NCI-H510A (cell line): ENCODE measurements at places on chromosomes 13 and 19.

GRCh38 chr19:33508941-33509614 lies 12.5 kb downstream of the PEPD start:
- DNase-seq, result no peak

DNA sequence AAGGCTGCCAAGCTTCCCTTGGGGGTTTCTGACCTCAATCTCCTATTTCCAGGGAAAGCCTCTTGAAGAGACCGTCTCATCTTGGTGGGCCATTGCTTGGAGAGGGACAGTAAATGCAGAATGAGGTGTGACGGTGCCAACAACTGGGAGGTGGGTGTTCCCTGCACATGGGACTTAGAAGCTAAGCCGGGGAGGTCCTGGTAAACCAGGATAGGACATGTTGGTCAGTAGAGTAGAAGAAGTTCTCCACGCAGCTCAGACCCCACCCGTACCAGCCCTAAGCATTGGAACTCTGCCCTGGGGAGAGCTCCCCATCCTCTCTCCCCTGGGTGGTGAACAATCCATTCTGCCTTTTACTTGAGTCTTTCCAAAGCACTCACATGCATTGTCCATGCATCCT lies 92.0 kb downstream of the SOX1 start:
- no peak for DNase-seq

DNA sequence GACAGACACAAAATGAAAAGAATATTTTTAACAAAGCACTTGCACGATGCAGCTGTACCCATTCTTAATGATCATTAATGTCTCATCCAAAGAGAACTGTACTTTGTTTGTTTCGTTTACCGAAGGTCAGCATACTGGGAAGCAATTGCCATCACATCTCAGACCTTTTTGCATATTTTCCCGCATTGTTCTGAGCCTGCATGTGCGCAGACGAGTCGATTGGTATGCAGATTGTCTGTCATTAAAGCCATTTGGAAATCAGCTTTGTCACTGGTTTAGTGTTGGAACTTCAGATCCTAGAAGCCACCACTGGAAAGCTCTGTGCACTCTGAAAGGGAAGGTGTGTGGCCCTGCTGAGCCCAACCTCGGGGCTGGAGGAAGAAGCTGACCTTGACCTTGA lies 15.6 kb downstream of the SPACA7 start:
- DNase-seq, result no peak

DNA sequence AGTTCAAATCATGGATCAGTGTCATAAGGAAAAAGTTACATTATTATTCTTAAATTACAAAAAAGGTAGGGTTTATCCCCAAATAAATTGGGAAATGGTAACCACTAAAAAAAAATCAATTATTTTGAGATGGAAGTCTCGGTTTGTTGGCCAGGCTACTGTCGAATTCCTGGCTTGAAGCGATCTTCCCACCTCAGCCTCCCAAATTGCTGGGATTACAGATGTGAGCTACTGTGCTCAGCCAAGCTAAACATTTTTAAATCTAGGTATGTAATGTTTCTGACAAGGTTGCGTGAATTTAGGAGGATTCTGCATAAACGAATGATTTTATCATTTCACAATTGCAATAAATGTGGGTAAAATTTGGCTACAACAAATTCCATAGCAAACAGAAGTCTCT lies 2.0 kb downstream of the NAA16 start:
- no peak for DNase-seq

DNA sequence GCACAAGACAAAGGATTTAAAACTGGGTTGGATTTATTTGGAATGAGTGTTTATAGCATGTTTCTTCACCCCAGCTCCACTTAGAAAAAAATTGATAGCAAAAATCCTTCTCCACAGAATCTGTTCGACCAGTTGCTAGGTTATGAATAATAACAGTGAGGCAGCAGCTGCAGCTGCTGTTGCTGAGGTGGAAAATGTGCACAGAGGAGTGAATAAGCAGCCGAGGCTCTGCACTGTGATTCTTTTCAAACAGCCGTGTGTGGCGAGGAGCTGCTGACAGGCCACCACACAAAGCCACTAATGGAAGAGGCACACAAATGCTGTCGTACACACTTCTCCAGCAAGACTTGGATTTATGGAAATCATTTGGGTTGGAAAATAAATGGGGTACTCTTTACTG lies 6.4 kb upstream of the RASL11A start:
- DNase-seq, result no peak
